ENCODE measurements at places on chromosomes 11 and 22.

- DNase-seq: no peak
- no peaks in the 10 kb centered on the region for H3K36me3 ChIP-seq
Observed at GRCh38 chr11:123268156-123268555, 73.1 kb upstream of the CLMP start.

DNA sequence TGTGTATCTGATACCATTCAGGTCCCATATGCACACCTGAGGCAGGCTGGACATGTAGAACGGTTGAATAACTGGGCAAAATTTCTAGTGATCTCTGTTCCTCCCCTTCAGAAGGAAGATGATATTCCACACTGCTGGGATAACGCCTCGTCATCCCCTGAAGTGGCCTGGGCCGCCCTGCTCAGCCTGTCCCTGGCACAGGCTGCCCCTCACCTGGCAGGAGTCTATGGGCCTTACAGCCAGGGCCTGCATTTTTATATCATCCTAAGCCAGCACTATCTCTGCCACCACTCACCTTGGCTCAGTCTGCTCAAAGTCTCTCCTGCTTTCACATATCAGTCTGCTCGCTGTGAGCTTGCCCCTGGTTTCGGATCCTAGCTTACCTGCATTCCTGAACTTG lies 209.2 kb downstream of the CSNK2A3 start:
- H3K4me3 ChIP-seq: no peak overlapping the region
- H3K4me1 ChIP-seq: no peaks in the 10 kb centered on the region
- H3K36me3 ChIP-seq: no peaks in the 10 kb centered on the region
- no peak overlapping the region for H3K27ac ChIP-seq

- H3K36me3 ChIP-seq: no peaks in the 10 kb centered on the region
- peaks cover 21% of the 10 kb centered on the region for H3K4me1 ChIP-seq
- no peak for DNase-seq
- H3K27ac ChIP-seq: no peak overlapping the region
Observed at GRCh38 chr11:31972623-31973022, 118.3 kb upstream of the RCN1 start.

GRCh38 chr11:88326099-88326498 lies 11.4 kb downstream of the CTSC start:
- H3K4me1 ChIP-seq: peaks cover 2% of the 10 kb centered on the region
- no peak for DNase-seq
- H3K27me3 ChIP-seq: no peaks in the 10 kb centered on the region
- peaks cover 37% of the 10 kb centered on the region for H3K36me3 ChIP-seq

- no peak overlapping the region for H3K4me3 ChIP-seq
- no peaks in the 10 kb centered on the region for H3K4me1 ChIP-seq
- H3K27ac ChIP-seq: no peak overlapping the region
- H3K27me3 ChIP-seq: no peaks in the 10 kb centered on the region
- no peaks in the 10 kb centered on the region for H3K36me3 ChIP-seq
Observed at GRCh38 chr11:96361778-96362177, 18.8 kb upstream of the MAML2 start.

DNA sequence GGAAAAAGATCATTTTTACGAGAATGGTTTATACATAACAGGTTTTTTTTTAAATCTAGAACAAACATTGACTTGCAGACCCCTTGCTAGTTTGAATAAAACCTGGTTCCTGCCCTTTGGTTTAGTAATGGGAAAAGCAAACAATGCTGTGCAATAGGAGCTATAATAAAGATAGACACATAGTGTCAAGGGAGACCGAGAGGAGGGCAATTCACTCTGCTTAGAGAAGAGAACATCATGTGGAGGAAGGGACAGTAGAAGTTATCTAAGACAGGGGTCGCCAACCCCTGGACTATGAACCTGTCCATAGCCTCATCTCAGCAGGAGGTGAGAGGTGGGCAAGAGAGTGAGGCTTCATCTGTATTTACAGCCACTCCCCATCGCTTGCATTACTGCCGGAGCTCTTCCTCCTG lies 7.0 kb upstream of the RDX start:
- H3K4me3 ChIP-seq: no peak overlapping the region
- no peaks in the 10 kb centered on the region for H3K27me3 ChIP-seq
- no peak overlapping the region for H3K27ac ChIP-seq
- H3K36me3 ChIP-seq: no peaks in the 10 kb centered on the region
- DNase-seq: no peak

DNA sequence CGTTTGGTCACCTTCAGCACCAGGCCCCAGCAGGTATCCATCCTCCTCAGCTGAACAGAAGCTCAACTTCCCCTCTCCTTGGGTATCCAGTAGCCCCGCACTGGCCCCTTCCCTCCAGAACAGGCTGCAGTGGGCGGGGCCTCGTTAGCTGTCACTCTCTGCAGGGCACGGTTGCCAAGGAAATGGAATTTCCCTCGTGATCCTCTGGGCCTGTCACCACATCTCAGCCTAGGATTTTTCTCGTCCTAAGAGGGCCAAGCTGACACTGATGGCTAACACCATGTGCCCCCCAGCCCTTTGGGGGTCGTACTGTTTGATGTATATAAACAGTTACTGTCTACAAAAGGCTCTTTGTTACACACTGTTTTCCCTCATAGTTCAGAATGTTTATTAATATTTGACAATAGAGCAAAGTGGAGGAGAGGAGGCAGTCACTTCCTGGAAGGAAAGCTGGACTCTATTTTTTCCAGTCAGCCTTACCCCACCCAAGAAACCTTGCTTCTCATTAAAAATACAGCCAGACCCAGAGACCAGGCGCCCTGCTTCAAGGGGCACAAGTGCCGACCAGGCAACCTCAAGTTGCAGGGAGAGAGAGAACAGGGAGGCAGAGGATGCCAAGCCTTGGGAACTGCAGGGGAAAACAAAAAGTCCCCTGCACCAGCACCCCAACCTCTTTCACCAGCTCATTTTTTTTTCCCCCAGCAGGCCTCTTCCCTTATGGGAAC lies 44.5 kb downstream of the FEZ1 start:
- DNase-seq: no peak
- no peak overlapping the region for H3K4me3 ChIP-seq
- no peak overlapping the region for H3K27ac ChIP-seq
- peaks cover 12% of the 10 kb centered on the region for H3K36me3 ChIP-seq
- H3K4me1 ChIP-seq: peaks cover 14% of the 10 kb centered on the region

GRCh38 chr11:16191212-16191867 lies 165.0 kb downstream of the SOX6 start:
- H3K4me1 ChIP-seq: no peaks in the 10 kb centered on the region
- H3K4me3 ChIP-seq: no peak overlapping the region
- no peak overlapping the region for H3K27ac ChIP-seq
- no peaks in the 10 kb centered on the region for H3K36me3 ChIP-seq
- no peaks in the 10 kb centered on the region for H3K27me3 ChIP-seq
- DNase-seq: no peak

DNA sequence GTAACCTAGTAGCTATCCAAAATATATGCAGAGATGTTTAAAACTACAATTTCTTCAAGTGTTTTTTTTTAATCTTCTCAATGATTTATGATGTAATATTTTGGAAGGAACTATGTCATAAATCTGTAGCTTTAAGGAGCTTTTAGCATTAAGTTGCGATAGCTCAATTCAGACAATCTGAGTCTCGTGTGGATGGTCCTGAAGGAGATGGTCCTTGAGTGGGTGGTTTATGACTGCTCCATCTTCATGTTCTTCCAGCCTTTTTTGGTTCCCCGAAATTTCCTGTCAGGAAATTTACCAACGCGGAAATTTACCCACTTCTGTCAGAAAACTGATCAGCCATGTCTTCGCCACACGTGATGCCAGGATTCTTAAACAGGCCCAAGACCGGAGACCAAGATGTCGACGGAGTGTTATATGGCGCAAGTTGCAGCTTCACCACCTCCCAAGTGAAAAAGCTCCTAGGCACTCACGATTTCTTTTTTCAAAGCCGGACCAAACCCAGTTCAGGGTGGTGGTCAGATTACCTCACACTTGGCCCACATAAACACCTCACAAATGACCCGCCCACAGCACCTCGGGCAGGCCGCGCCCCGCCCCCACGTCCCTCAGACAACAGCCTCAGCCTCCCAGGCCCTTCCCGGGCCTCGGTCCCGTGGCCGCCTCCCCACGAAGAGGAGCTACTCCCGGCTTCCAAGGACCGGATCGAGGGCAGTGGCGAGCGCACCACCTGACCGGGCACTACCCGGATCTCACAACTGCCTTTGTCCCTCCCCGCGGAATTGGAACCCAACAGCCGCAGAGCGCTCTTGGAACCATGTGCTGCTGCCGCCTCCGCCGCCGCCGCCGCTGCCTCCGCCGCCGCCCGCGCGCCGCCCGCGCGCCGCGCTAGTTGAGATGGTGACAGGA lies at the start of gene MORC2:
MORC2 (minus strand) TSS at position 760 of the 909 bp plus-strand sequence. CDS start 885 bp downstream, outside the sequence.
- DNase-seq: no peak
- peaks cover 14% of the 10 kb centered on the region for H3K4me1 ChIP-seq
- peak within 1 kb of the TSS; percentile 89 for H3K4me3 ChIP-seq
- peak within 1 kb of the TSS; percentile 72 for H3K27ac ChIP-seq
- H3K27me3 ChIP-seq: no peaks in the 10 kb centered on the region
- H3K36me3 ChIP-seq: peaks cover 26% of the 10 kb centered on the region

GRCh38 chr11:86230179-86230804 lies 14.3 kb upstream of the EED start:
- no peaks in the 10 kb centered on the region for H3K27me3 ChIP-seq
- DNase-seq: no peak
- H3K4me1 ChIP-seq: peaks cover 20% of the 10 kb centered on the region

DNA sequence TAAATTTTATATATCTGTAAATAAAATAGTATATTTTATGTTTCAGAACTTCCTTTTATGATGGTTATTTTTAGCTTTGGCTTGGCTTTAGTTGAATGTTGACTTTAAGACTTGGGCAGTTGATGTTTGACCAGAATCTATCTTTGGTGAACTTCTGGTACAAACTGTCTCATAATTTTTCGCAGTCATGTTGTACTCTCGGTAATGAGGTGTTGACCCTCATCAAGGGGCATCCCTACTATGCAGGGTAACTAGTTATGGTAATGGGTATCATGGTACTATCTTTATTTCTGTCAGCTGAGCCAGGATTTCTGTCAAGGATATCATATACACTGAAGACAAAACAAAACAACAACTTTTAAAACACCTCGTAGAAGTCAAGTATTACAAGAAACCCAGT lies 67.7 kb downstream of the NXPE2 start:
- no peaks in the 10 kb centered on the region for H3K27me3 ChIP-seq
- no peak overlapping the region for H3K27ac ChIP-seq
- no peaks in the 10 kb centered on the region for H3K4me1 ChIP-seq
- H3K4me3 ChIP-seq: no peak overlapping the region
- no peak for DNase-seq
- no peaks in the 10 kb centered on the region for H3K36me3 ChIP-seq

GRCh38 chr22:33314316-33314715 lies 256.1 kb upstream of the SYN3 start:
- H3K4me1 ChIP-seq: peaks cover 11% of the 10 kb centered on the region
- H3K27ac ChIP-seq: peak overlapping the region; percentile 63
- H3K36me3 ChIP-seq: no peaks in the 10 kb centered on the region
- H3K27me3 ChIP-seq: no peaks in the 10 kb centered on the region
- no peak overlapping the region for H3K4me3 ChIP-seq
- peak; percentile 95 for DNase-seq

DNA sequence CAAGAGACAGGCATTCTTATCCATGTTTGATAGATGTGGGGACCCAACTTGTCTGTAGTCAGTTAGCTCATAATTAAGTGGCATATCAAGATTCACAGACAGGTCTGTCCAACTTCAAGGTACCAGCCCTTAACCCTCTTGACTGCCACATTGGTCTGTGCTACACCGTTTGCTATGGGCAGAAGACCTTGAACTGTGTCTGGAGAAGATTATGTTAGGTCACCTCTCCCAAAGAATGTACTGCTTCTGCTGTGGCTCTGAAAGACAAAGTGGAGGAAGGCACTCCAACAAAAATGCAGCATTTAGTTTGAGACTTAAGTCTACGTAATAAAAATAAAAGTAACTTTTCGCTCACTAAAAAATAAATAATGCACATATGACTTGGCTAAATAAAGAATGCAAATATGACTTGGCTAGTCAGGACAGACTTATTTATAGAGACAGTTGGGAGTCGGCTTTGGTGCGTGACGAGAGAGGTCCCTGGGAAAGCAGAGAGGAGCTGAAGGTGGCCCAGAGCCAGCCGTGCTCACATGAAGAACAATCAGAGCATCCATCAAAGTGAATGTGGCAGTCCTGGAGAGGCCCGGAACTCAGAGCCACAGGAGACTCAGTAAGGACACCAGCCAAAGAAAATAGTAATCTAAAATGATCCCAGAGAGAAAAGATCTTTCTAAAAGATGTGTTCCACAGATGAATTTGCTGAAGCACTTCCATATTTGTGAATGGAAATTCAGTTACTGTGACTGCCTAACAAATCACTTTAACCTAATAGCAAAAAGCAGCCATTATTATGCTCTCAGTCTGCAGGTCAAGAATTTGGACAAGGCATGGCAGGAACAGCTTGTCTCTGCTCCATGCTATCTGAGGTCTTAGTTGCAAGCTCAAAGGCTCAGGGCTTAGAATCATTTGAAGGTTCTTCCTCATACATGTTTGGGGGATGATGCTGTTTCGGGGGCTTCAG lies 35.0 kb downstream of the CWC15 start:
- no peaks in the 10 kb centered on the region for H3K27me3 ChIP-seq
- H3K4me3 ChIP-seq: no peak overlapping the region
- no peaks in the 10 kb centered on the region for H3K36me3 ChIP-seq
- H3K27ac ChIP-seq: no peak overlapping the region
- no peaks in the 10 kb centered on the region for H3K4me1 ChIP-seq

DNA sequence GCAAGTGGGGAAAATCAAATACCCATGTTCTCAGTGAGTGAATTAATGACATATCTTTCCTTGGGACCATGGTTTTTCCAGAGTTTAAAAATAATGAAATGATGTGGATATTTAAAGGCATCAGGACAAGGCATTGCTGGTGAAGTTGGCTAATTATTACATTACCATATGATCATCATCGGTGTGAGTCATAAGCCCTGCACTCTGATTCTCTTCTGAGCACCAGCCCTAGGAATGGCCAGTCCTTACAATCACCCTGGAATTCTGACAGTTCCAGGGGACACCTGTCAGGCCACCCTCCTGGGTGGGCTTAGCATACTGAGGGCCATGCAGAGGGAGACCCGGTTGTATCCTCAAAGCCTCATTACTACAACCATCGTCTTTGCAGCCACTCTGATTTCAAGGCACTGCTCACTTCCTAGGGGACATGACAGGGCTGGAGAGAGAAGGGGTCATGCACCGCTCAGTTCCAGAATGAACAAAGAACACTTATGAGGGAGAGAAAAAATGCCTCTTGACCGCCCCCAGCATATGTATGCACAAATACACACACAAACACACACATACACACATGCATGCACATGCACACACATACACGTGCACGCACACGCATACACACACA lies 365.0 kb downstream of the MIAT start:
- H3K36me3 ChIP-seq: no peaks in the 10 kb centered on the region
- H3K27ac ChIP-seq: no peak overlapping the region
- no peaks in the 10 kb centered on the region for H3K4me1 ChIP-seq
- H3K4me3 ChIP-seq: no peak overlapping the region
- H3K27me3 ChIP-seq: peaks cover 8% of the 10 kb centered on the region
